ENCODE measurements at places on chromosomes 5 and 9.

GRCh38 chr5:135242021-135242865, 156.8 kb downstream of the MACROH2A1 start:
- no peak for DNase-seq

- no peak for DNase-seq
These were observed 115.1 kb downstream of the GABBR2 start for GRCh38 chr9:98593354-98594253.

GRCh38 chr9:75086541-75087288, 1.2 kb downstream of the NMRK1 start:
- no peak for DNase-seq

DNA sequence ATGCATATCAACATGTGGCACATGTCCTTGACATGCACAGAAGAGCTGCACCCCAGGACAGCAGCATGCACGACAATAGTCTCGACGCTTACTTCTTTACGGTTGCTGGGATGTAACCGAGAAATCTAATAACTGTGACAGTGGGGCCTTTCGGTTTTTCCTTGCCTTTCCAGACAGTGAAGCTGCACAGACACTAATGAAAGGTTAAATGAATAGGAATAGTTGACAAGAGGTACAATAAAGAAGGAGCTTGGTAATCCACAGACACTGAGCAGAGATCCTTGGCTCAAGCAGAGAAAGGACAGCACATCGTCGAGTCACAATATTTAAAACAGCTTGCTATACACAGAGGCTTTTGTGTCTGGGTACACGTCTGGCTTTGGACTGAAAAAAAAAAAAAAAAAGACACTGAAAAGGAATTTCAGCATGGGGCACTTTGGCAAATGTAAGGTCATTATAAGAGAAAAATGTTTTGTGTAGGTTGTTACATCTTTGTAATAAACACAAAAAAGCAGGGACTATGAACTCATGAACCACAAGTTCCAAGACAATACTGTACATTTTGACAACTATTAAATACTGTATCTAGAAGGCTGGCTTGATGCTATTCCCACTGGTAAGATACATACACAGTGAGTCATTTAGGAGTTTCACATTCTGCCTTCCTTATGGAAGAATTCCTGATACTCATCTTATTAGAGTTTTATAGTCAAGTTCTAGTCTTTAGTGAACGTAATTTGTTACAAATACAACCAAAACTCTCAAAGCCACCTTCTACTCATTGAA, 5.6 kb downstream of the BNC2 start:
- no peak for DNase-seq

DNA sequence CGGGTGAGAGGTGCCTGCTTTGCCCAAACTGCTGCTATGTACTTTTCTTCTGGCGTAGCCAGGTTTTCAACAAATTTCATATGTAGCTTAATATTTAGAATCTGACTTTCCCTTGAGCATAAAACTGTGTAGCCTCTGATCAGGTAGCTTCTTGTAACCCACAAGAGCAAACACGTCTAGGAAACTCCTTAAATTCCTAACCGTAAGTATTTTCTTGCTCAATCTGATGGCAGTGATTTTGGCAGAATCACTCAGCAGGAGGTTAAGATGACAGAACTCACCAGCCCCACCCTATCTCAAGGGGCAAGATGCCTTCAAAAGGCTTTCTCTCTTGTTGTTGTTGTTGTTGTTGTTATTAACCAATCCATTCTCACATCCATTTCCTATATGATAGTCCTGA, 20.8 kb downstream of the CKMT2 start:
- DNase-seq: no peak

- DNase-seq: no peak
These were observed 5.2 kb downstream of the FGF1 start for GRCh38 chr5:142680605-142681259.

All from stimulated activated CD8-positive, alpha-beta memory T cell treated with anti-CD3 and anti-CD28 coated beads, Interleukin-15, amount 100 ng/mL, for 4 hours (primary cell).